ENCODE measurements at places on chromosomes 13 and 19. TPM values are rescaled to one million over a fixed set of nuclear protein-coding genes. Genes with fewer than 3 reads are reported as not detected.

- peak; percentile 92 for DNase-seq
Measured at GRCh38 chr19:47427241-47428176, 8.2 kb upstream of the MEIS3 start.

- peak; percentile 80 for DNase-seq
Measured at GRCh38 chr13:79423801-79424642, 18.0 kb upstream of the RBM26 start.

GRCh38 chr19:40547836-40548235 lies 28.8 kb upstream of the SHKBP1 start:
- no peak for DNase-seq

The ZNF556 gene
- not detected for total RNA-seq

DNA sequence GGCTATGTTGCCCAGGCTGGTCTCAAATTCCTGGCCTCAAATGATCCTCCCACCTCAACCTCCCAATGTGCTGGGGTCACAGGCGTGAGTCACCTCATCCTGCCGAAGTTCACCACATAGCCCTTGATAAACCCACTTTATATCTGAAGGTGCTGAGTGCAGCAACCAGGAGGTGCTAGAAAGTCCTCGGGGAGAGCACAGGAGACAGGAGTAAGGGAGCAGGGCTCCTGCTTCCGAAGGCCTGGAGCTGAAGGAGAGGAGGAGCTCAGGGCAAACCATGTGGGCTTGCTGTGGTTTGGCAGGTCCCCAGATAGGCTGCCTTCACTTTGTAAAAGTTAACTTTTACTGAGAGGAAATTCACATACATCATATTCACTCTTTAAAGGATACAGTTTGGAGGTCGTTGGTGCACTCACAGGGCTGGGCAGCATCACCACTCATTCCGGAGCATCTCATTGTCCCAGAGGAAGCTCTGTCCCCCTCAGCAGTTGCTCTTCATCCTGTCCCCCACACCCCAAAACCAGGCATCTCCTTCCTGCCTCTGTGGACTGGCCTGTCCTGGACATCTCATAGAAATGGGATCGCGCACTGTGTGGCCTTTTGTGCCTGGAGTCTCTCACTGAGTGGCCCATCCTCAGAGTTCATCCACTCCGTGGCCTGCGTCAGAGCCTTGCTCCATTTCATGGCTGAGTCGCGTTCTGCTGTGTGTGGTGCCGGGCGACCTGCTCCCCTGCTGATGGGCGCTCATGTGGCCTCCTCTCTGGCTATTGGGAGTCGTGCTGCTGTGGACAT lies 49.5 kb downstream of the KDM4B start:
- no peak for DNase-seq

GRCh38 chr13:21010621-21011020 lies 50.8 kb downstream of the LATS2 start:
- DNase-seq = peak; percentile 60

- DNase-seq = no peak
Measured at GRCh38 chr13:57629821-57630235, 1.7 kb upstream of the PCDH17 start.

- DNase-seq = peak; percentile 89
Measured at GRCh38 chr19:47697863-47698609, 15.2 kb upstream of the EHD2 start.

DNA sequence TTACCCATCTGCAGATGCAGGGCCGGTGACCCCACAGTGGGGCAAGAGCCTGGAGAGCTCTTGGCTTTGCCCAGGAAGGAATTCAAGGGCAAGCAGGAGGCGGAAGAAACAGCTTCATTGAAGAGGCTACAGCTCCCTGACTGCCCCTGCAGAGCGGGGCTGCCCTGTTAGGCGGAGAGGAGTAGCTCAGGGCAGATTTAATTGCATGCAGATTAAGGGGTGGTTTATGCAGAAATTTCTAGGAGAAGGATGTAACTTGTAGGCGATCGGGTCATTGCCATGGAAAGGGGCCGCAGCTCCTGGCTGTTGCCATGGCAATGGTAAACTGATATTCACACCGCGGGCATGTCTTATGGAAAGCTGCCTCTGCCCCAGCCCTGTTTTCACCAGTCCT lies 94.1 kb downstream of the ATP11A start:
- no peak for DNase-seq

Measured in Karpas-422 (cell line).